Activated naive CD4-positive, alpha-beta T cell (primary cell): ENCODE measurements at places on chromosomes 5 and 9.

GRCh38 chr9:126363847-126364671 is 37.4 kb downstream of the MVB12B start:
- DNase-seq, result no peak

- DNase-seq, result no peak
These were observed 54.3 kb downstream of the NR3C1 start for GRCh38 chr5:143349177-143349576.

GRCh38 chr5:96930058-96930457 is 5.8 kb upstream of the LNPEP start:
- DNase-seq, result no peak

GRCh38 chr9:136023410-136024225 is 62.4 kb upstream of the UBAC1 start:
- DNase-seq, result no peak

GRCh38 chr5:647311-647710 is 35.2 kb downstream of the CEP72 start:
- no peak for DNase-seq
